ENCODE measurements at places on chromosomes 1 and 21.

- DNase-seq = no peak
Measured at GRCh38 chr1:244945109-244945671, 80.8 kb upstream of the HNRNPU start.

- no peak for DNase-seq
Measured at GRCh38 chr1:37892151-37893047, 33.0 kb upstream of the MTF1 start.

DNA sequence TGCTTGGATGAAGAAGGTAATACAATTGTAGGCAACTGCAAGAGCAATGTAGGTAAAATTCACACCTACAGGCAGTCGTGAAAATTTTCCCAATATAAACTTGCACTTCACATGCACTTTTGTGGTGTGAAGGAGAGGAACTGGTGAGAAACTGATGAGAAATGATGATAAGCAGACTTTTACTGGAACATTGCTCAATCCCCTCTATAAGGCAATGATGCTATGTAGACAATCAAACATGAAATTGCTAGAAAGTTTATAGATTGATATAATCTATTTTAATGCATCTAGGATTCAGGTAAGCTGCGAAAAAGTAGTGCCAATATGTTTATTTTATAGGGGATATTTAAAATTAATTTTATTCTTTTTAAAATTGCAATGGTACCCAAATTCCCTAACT lies 802.2 kb downstream of the KCNT2 start:
- no peak for DNase-seq

DNA sequence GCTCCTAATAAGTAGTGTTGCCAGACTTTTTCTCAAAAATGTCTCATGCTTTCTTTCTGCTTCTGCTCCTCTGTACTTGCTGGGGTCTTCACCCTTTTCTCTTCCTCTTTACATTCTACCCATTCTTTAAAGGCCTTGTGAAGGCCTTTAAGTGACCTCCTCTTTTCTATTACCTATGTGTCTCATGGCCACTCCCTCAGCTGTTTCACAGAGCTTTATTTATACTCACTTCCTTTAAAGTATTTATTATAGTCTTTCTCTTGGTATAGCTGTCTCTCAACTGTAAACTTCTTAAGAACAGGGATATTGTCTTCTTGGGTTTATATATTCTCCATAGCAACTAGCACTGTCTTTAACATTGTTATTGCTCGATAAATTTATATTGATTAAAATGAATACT lies 792 bp downstream of the GOLPH3L start:
- DNase-seq = no peak

DNA sequence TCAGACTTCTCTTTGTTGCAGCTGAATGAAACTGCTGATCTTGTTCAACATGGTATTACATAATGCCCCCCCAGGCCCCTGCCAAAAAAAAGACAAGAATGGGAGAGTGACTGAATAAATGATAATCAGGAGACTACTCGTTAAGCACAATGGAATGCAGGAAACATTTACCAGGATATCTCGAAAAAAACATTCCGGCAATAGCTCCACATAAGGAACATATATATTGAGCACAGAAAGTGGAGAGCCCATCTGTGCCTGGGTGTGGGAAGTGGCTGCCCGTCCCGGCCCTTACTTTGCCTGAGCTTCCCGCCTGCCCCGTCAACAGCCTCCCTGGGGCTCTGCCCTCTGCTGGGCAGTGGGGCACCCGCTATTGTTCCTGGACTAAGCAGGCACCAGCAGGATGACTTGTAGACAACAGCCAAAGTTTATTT lies 13.3 kb downstream of the TRIM11 start:
- DNase-seq = no peak

GRCh38 chr1:165439330-165439729 lies 5.6 kb downstream of the RXRG start:
- DNase-seq = no peak

DNA sequence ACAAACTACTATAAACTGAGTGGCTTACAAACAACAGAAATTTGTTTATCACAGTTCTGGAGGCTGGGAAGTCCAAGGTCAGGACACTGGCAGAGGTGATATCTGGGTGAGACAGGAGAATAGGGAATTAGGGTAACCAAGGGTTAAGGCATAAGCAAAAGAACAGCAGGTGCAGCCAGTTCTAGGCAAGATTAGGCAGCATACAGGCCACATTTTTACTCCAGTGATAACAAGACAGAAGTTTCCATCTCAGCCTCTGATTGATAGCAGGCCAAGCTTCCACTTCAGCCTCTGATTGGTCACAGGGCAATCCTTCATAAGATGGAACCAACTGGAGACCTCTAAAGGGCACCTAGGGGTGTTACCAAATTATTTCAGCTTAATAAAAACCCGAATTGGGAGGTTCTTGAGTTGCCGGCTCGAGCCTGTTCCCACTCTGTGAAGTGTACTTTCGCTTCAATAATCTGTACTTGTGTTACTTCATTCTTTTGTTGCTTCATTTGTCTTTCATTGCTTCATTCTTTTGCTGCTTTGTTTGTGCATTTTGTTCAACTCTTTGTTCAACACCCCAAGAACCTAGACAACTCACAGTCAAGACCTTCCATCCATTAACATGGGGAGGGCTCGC lies 185.6 kb downstream of the TOMM20 start:
- no peak for DNase-seq

DNA sequence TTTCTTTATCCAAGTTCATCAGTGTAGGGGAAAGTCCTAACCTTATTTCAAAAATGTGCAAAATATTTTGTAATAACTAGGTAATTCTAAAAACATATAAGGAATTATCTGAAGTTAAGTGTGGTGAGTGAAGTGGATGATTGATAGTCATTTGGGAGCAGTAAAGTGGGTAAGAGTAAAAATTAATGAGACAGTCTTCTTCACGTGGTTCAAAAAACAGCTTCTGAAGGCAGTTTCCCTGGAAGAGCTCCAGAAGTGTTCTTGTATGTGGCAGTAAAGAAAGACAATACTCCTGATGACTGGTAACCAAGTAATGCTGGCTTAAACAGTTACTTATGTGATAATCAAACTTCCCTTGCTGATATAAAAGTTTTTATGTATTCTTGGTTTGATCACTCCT lies 50.3 kb downstream of the LEPR start:
- no peak for DNase-seq

DNA sequence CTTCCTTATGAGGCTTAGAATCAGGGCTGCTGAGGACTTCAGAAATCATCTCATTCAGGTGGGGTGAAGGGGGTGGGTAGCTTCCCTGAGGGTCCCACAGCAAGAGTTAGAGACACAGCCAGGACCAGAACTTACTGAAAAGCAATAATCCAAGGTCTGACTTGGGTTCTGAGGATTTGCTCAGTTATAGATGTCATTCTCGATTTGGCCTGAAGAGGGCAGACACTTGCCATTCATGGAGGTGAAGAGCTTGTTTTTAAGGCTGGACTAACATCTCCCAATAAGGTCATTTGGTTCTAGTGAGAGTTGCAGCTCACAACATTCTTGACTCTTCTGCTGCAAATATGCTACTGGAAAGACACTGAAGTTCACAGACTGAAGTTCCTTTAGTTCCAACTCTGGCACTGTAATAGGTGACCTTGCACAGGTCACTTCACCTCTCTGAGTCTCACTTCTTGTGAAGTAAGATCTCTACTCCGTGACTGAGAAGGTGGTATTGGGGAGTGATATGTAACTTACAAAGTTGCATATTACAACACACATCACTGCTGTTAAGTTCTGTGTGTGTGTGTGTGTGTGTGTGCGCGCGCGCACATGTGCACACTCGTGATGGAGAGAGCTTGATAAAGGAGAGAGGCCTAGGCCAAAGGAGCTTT lies 69.8 kb upstream of the DIRAS3 start:
- DNase-seq = no peak

- DNase-seq = no peak
Measured at GRCh38 chr1:53368314-53369033, 40.6 kb upstream of the LRP8 start.

- DNase-seq = no peak
Measured at GRCh38 chr1:17624611-17625233, 85.2 kb downstream of the ARHGEF10L start.

DNA sequence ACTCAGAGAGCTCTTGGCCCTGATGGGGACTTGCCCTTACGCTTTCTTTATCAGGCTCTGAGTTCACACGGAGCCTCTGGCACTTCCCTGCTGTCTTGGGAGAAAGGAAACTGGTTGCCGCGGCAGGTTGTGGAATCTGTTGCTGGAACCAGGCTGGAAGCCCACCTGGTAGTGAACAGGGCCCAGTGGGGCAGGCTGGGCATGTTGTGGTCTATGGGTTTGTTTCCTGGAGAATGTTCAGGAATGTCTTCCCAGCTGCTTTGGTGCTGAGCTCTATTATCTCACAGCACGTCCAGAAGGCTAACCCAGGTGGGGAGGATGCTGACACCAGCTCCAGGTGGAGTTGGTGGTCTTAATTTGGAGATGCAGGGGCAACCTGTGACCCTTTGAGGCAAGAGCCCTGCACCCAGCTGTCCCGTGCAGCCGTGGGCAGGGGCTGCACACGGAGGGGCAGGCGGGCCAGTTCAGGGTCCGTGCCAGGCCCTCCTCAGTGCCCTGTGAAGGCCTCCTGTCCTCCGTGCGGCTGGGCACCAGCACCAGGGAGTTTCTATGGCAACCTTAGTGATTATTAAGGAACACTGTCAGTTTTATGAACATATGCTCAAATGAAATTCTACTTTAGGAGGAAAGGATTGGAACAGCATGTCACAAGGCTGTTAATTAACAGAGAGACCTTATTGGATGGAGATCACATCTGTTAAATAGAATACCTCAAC lies 33.3 kb upstream of the TDRD10 start:
- DNase-seq = no peak

GRCh38 chr1:172781513-172782140 lies 122.7 kb downstream of the FASLG start:
- no peak for DNase-seq

GRCh38 chr1:176939993-176940392 lies 224.5 kb downstream of the ASTN1 start:
- DNase-seq = no peak

- no peak for DNase-seq
Measured at GRCh38 chr1:2894381-2895041, 93.0 kb upstream of the TTC34 start.

DNA sequence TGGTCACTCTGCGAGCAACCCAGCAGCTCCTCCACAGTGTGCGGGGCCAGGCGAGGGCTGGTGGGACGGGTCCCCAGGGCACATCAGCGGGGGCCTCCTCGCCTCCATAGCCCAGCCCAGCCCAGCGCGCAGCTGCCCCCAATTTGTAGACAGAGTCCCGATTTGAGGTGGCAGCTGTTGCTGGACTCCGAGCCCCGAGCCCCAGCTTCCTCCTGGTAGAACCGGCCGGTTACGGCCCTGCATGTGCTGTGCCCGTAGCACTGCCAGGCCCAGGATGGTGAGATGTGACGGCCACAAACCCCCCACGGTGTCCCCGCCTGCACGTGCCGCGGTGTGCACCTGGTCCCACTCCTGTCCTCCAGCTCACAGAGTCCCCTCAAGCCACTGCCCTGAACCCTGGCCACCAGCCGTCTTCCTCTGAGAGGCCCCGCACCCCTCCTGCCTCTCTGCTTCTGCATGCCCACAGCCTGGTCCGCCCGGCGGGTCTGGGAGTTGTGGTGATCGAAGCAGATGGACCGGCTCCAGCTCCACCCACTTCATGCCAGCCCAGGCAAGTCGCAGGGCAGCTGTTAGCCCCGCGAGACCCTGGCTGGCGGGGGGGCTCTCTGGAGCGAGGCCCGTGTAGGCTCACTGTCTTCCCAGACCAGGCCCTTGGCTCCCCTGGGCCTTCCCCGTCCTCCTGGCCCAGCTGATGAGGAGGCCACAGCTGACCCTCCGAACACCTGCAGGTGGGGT lies 55.5 kb downstream of the MORN1 start:
- no peak for DNase-seq

GRCh38 chr1:224169718-224170270 lies 13.2 kb upstream of the DEGS1 start:
- no peak for DNase-seq

- DNase-seq = no peak
Measured at GRCh38 chr1:21090463-21090862, 86.2 kb downstream of the EIF4G3 start.

Measured in cortex of kidney (tissue), 1 donor.